H1 (cell line): ENCODE measurements at places on chromosomes 7 and 10. TPM values are rescaled to one million over a fixed set of nuclear protein-coding genes. Genes with fewer than 3 reads are reported as not detected.

DNA sequence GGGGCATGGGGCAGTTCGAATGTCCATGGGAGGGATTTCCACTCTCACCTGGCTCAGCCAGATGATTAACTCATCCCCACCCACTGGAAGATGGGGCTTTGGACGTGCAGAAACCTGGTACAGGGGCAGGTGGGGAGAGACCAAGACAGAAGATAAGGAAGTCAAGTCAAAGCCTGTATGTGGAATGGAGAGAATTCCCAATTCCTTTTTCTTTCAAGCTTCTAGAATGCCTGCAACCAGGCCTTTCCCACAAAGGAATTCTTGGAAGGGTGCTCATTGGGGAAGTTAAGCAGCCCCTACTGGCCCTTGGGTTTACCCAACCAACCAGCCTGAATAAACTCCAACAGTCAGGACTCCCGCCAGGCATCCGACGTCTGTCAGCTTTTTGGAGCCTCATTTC, 39.1 kb downstream of the CCM2 start:
- no peak for DNase-seq

DNA sequence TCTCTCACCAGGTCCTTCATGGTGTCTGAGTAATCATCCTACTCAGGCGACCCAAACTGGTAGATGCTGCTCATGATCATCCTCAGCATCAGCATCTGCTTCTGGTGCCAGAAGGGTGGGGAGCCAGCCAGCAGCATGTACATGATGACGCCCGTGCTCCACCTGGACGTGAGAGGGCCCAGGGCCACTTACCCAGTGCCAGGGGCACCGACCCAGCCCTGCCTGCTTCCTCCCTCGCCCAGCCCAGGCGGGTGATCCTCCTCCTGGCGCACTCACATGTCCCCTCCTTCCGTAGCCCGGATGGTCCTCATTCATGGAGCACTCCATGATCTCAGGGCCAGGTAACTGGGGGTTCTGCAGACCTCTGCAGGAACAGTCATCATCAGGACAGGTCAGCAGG, 764.8 kb upstream of the ZNF722 start:
- DNase-seq = no peak

GRCh38 chr10:60645980-60646379, 132.3 kb upstream of the CDK1 start:
- DNase-seq = no peak

DNA sequence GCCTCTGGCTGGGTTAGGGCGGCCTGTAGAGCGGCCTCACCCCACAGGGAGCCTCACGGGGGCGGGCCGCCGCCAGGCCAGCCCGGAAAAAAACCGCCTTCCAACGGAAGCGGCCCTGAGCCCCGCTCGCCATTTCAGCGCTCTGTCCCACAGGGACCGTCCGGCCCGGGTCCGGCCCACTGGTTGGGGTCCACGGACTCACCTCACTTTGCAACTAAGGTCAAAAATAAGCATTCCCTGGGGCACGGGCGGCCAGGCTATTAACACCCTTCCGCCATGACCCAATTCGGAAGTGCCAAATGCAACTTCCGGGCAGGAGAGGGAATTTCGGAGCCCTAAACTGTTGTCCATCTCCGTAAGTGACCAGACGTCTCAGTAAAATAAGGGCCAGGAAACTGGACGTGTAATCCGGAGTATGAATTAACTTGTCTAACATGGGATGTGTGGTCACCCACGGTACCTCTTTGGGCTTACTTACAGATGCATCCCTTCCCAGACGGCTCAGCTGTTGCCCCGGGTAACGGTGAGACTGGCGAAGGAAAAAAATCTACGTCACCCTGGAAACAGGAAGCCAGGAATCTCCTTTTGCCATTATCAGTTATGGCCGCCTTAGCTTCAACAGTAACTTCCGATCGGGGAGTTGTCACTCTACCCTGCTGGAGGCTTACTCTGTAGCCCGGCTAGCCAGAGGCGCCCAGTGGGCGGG, at the start of gene BBIP1:
Gene BBIP1, minus strand, starts transcription at position 538 of the 706 bp plus-strand sequence. CDS start 1,023 bp downstream, outside the sequence.
- DNase-seq = peak; percentile 90

Gene SRGN
- total RNA-seq = not detected in 2 replicates
